ENCODE measurements at places on chromosomes 5 and 9. TPM values are rescaled to one million over a fixed set of nuclear protein-coding genes. Genes with fewer than 3 reads are reported as not detected.

DNA sequence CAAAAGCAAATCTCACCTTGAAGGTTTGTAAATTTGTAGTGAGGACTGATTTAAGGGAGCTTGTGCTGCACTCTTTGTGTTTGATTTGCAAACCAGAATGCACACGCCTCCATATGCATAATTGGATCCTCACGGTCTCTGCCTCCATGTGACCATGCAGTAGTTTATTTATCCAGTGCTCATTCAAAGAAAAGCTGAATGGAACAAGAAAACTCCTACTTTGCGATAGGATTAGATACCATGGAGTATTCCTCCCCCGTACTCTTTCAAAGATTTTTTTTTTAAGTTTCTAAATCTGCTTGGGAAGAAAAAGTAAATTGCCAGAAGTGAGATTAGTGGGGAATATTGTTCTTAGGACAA is 290.4 kb upstream of the TUT7 start:
- no peak for DNase-seq

GRCh38 chr5:135203593-135204036 is 169.6 kb upstream of the PITX1 start:
- DNase-seq = no peak

DNA sequence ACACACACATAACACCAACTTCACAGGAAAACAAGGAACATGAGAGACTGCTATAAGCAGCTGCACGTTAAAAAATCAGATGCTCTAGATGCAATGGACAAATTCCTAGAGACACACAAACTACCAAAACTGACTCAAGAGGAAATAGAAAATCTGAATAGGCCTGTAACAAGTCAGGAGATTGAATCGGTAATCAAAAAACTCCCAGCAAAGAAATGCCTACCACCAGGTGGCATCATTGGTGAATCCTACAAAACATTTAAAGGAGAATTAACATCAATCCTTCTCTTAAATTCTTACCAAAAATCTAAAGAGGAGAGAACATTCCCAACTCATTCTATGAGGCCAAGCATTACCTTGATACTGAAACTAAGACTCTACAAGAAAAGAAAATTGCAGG is 54.9 kb downstream of the NDST1 start:
- no peak for DNase-seq

GRCh38 chr5:150377964-150378694 is 20.6 kb downstream of the TCOF1 start:
- DNase-seq = no peak

DNA sequence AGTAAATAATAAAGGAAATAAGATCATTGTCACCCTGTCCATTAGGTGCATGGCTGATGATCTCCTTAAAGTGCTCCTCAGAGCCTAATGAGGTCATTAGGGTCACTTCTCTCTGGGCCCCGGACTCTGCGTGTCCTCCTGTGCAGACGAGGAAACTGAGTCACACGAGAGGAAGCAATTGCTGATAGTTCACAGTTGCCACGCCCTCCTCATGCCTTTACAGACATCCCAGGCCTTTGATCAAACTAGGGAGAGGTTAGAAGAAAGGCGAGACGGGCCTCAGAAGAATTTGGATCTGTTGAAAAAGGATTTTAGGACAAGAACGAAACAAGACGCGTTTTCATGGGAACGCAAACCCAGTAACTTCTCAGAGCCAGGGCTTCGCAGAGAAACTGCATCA is 32.0 kb upstream of the MSX2 start:
- DNase-seq = no peak

DNA sequence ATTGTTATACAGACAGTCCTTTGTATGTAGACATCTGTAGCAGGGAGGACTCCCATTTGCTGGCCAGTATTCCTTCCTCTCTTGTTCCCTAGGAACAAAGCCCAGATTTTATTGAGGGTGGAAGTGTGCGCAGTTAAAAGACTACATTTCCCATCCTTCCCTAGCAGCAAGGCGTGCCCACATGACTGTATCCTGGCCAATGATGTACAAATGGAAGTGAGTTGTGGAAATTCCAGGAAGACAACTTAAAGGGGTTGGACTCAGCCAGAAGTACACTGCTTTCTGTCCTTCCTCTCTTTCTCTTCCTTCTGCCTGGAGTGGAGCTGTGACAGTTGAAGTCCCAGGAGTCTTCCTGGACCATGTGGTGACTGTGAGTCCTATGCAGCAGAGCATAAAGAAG is 89.0 kb downstream of the HRH2 start:
- no peak for DNase-seq

GRCh38 chr9:105150991-105151685 is 93.3 kb upstream of the SLC44A1 start:
- no peak for DNase-seq

IL33 gene
- 27.1 TPM for total RNA-seq

ORM2 gene
- total RNA-seq = not detected

TMOD1 gene
- total RNA-seq = 186 TPM

SLC27A6 gene
- 61.1 TPM for total RNA-seq
